Suppressor macrophage treated with lipopolysaccharide for 1 hour (primary cell): ENCODE measurements at places on chromosomes 2 and 18.
A peak's percentile ranks its signal among the peaks of the same experiment; 100 is the strongest.

GRCh38 chr2:155965415-155966063 lies 367.0 kb downstream of the NR4A2 start:
- DNase-seq: no peak

GRCh38 chr2:231189171-231189530 lies 9.3 kb upstream of the ARMC9 start:
- no peak for DNase-seq

DNA sequence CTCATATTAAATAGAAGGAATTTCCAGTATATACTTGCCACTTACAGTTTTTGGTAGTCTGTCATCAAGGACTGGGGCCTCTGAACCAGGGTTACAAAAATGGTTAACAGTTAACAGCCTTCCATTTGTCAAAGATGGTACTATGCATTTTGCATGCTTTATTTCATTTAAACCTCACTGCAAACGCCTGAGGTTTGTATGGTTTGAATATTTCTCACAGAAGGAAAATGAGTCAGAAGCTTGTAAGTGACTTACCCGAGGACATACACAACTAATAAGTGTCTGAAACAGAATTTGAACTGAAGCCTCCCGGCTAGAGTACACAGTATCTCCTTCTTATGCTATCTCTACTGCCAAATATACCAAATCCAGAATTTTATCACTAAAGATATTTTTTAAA lies 1593.5 kb upstream of the ACVR2A start:
- no peak for DNase-seq

GRCh38 chr2:43251171-43251731 lies 24.8 kb upstream of the ZFP36L2 start:
- DNase-seq: no peak

- DNase-seq: peak; percentile 52
These were observed 56.6 kb downstream of the EPG5 start for GRCh38 chr18:45910405-45911023.

DNA sequence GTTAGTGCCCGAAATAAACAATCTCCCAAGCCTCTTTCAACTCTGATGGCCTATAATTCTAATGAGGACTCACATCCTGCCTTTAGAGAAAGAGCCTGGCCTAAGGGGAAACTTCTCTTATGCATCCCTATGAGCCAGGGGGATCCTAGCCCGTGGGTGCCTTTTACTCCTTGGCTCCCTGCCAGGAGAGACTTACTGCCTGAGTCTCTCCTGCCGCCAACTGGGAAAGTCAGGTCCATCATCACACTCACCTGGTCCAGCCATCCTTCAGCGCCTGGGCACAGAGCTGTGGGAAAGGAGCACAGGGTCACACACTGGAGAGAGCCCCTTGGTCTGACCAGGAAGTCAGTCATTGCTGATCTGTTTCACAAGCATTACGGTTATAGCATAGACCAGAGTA lies 24.1 kb downstream of the ENOSF1 start:
- no peak for DNase-seq

- no peak for DNase-seq
These were observed 90.3 kb downstream of the PTPN4 start for GRCh38 chr2:119849838-119850565.

DNA sequence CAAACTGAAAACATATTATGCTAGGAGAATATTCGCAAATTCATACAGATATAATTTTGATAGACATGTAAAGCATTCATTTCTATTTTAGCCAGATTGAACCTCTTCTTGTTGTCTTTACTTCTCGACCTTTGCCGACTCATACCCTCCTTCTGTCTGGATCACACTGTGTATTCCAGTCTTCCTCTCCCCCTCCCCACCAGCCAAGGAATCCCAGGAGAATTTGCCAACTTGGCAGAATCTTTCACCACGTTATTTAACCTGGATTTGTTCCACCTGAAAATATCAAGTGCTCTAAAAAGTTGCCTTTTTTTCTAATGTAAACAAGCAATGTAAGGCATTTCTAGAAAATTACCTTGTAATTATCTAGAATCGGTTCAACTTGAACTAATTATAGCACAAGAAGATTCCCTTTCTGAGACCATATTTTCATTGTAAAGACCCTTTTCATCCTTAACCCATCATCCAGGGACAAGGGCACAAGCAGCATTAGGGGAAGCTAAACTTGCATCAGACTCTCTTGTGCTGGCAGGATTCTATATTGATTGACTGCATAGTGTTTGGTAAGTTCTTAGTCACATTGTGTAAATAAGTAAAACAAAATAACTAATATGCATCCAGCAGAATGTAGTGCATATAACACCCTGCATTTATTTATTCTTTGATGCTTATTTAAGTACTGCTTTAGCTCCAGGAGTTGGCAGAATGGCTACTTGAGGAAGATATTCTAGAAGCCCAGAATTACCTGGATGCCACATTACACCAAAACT lies 1328.7 kb upstream of the NXPH2 start:
- DNase-seq: no peak

DNA sequence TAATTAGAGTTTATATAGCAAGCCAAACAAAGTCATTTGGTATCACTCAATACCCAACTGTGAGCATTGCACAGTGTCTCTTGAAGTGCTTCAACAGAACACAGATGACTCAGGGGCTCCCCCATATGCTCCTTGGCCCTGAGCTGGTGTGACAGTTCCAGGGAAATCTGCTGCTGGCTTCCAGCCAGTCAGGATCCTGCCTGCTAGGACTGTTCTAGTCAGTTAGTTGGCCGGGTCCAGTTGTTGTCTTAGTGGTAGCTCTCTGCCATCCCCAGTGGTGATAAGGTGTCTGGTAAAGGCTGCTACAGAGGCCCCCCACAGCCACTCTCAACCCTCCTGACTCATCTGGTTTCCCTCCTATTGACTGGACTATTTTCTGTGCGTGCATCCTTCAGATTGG lies 100.3 kb downstream of the IRS1 start:
- DNase-seq: no peak

GRCh38 chr2:118309946-118310680 lies 221.8 kb downstream of the INSIG2 start:
- DNase-seq: peak; percentile 65

GRCh38 chr2:101830146-101830545 lies 132.6 kb downstream of the MAP4K4 start:
- DNase-seq: no peak

DNA sequence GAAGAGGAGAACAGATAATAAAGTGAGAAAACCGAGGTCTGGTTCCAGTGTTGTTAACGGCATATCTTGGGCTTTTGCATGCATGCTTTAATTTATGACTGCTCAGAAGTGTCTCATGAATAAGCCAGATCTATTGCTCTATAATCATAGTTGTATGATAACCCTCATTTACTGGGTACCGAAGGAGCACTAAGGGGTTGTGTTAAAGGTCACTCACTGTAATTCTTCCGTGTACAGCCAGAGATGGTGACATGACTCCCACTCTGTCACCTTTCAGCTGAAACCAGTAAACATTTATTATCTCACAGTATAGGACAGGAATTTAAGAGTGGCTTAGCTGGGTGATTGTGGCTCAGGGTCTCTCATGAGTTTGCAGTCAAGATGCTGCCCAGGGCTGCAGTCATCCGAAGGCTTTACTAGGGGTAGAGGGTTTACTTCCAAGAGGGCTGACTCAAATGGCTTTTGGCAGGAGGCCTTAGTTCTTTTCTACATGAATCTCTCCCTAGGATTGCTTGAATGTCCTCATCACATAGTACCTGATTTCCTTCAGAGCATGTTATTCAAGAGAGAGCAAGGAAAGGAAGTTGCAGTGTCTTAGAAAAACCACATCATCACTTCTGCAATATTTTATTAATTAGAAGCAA lies 107.0 kb downstream of the NAB1 start:
- no peak for DNase-seq

GRCh38 chr2:66414896-66415295 lies 20.0 kb upstream of the MEIS1 start:
- DNase-seq: no peak

GRCh38 chr18:9477509-9477908 lies 2.2 kb downstream of the RALBP1 start:
- DNase-seq: no peak

DNA sequence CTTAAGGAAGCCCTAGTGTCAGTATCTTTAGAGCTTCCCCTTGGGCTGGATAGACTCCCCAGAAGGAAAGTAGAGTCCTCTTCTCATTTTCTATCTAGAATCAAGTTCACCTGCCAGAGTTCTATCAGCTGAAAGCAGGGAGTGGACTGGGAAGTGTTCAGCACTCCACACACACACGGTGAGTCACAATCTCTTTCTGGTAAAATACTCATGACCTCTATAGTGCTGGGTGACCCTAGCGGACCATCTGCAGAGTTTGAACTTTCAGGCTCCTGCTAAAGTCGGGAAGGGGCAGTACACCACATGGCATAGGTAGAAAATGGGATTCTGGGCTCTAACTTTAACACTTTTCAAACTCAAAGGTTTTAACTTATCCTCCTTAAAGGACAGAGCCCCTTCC lies 43.3 kb downstream of the SAP130 start:
- DNase-seq: no peak

DNA sequence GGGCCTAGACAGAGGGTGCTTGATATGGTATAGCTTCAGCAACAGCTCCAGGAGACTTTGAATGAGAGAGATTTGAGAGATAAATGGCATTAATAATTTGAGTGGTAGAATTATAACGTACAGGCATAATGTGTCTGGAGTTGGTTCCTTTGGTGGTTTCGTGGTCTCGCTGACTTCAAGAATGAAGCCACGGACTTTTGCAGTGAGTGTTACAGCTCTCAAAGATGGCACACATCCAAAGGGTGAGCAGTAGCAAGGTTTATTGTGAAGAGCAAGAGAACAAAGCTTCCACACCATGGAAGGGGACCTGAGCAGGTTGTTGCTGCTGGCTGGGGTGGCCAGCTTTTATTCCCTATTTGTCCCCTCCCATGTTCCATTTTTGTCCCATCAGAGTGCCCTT lies 23.1 kb downstream of the PDCD1 start:
- DNase-seq: no peak

DNA sequence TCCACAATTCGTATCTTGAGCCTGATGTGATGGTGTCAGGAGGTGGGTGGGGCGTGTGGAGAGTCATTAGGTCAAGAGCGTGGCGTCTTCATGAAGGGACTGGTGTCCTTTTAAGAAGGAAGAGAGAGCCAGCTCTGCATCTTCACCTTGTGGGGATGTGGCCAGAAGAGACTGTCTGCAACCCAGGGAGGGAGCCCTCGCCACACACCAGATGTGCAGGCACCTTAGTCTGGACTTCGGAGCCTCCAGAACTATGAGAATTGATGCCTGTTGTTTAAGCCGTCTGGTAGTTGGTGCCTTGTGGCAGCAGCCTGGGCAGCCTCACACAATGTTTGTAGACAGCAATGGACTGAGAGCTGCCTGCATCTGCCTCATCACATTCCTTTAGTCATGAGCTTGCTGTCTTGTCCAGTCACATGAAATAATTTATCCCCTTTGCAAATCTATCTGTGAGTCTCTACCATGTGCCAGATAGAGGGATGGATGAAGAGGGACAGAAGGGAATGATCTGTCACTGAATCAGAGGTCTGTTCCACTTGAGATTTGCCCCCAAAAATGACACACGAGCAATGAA lies 61.0 kb downstream of the MYT1L start:
- DNase-seq: no peak

DNA sequence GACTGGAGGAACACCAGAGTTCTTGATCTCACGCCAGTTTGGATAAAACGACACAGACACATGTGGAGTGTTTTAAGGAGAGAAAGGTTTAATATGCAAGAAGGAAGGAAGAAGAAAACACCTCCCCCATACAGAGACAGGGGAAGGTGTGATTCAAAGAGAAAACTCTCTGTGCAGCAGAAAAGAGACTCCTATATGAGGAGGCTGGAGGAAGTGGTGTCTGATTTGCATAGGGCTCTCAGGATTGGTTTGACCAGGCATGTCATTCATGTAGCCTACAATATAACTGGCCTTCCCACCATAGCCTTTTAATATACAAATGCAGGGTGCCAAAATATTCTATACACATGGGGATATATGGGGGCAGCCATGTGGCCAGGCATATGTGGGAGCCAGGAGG lies 1386.5 kb downstream of the RPIA start:
- DNase-seq: no peak

- DNase-seq: no peak
These were observed 98.1 kb upstream of the YPEL5 start for GRCh38 chr2:30048636-30049175.

- DNase-seq: no peak
These were observed 37.1 kb downstream of the EVA1A start for GRCh38 chr2:75523313-75524275.

- no peak for DNase-seq
These were observed 155.8 kb downstream of the ALPK2 start for GRCh38 chr18:58473071-58473470.

DNA sequence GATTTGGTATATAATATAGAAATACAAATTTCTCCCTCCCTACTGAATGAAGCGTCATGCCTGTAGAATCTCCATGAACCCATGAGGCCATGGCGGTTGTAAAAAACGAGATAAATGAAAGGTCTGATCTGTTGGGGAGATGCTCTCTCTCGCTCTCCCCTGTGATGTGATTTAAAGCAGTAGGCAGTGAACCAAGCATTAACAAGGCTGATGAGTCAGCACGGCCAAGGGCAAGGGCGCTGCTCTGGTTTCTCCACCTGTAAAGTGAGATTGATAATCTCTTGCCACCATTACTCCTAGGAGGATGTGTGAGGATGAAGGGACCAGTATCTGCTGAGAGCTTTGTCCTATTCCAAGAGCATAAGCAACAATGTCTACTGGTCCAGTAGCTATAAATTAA lies 553.3 kb downstream of the CMPK2 start:
- no peak for DNase-seq

- DNase-seq: peak; percentile 38
These were observed 22.7 kb downstream of the CNNM4 start for GRCh38 chr2:96783388-96783787.

DNA sequence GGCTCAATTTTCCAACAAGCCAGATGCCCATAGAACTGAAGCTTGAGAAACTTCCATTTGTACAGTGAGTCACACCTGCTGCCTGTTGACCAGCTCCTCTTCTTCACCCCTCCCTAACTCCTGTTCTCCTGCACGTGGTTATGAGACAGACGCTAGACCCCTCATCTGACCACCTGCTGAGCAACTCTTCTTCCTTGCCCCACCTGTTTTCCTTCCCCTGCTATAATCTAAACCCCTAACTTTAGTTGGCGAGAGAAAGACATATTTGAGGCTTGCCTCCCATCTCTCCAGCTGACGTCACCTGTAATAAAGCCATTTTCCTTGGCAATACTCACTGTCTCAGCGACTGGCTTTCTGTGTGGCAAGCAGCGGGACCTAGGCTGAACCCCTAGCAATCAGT lies 22.3 kb upstream of the ITM2C start:
- no peak for DNase-seq

GRCh38 chr18:11245879-11246278 lies 96.5 kb upstream of the PIEZO2 start:
- DNase-seq: no peak
